Anterior cingulate cortex (tissue), 58 donors: ENCODE measurements at places on chromosomes 1 and 21.

DNA sequence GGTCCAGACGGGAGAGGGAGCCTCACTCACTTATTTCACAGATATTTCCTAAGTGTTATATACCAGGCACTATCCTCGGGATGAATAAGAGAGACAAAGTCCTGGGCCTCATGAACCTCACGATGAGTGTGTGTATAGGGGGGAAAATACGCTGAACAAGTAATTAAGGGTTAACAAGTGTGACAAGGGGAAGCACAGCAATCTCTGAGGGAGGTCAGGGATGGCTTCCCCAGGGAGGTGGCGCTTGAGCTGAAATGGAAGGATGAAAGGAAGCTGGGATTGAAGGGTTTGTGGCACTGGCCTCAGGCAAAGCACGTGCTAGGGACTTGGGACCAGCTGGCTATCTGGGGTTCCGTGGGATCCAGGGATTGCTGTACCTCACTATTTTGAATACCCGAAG, 46.4 kb upstream of the SYNC start:
- DNase-seq = no peak

DNA sequence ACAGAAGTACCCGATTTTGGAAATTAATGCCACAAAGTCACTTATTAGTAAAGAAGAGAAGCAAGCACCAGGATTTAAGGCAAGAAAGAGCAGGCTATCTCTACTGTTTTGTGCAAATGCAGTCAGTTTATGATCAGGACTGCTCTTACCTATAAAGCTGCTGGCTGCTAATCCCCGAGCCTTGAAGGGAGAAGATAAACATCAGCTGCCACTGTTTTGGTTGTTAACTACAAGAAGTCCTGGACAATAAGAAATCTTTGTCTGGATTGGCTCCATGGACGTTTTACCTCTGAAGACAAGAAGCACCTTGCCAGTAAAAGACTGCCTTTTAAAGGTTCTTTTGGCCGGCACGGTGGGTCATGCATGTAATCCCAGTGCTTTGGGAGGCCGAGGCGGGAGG, 21.4 kb downstream of the FRRS1 start:
- DNase-seq = no peak

DNA sequence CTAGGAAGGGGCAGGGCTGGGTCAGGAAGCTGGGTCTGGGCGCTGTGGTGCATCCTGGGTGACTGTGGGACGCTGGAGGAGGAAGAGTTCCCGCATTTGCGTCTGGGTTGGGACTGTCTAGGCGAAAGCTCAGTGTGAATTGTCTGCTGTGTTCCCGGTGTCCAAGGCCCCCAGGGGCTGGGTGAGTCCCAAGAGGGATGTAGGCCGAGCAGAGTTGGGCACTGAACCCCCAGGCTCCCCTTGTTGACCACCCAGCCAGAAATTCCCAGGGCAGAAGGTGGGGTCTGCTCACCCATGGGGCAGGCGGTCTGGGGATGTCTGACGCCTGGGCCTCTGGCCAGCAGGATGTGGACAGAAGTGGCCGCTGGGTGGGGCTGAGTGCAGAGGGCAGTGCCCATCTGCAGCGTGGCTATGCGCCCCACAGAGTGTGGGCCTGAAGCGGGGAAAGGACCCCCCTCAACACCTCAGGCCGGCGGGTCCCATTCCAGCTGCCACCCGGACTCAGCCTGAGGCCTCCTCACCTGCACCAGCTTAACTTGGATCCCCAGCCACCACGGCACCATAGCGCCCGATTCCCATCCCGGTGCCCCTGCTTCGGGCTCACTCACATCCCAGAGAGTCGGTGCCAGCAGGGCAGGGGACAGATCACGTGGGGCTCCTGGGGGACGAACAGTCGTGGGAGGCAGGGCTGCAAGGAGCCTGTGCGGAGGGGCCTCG, 37.0 kb upstream of the POFUT2 start:
- no peak for DNase-seq

GRCh38 chr21:36709030-36709867, 10.3 kb downstream of the SIM2 start:
- DNase-seq = no peak

- DNase-seq = no peak
These were observed 77.7 kb downstream of the SLC16A1 start for GRCh38 chr1:112878321-112878720.

DNA sequence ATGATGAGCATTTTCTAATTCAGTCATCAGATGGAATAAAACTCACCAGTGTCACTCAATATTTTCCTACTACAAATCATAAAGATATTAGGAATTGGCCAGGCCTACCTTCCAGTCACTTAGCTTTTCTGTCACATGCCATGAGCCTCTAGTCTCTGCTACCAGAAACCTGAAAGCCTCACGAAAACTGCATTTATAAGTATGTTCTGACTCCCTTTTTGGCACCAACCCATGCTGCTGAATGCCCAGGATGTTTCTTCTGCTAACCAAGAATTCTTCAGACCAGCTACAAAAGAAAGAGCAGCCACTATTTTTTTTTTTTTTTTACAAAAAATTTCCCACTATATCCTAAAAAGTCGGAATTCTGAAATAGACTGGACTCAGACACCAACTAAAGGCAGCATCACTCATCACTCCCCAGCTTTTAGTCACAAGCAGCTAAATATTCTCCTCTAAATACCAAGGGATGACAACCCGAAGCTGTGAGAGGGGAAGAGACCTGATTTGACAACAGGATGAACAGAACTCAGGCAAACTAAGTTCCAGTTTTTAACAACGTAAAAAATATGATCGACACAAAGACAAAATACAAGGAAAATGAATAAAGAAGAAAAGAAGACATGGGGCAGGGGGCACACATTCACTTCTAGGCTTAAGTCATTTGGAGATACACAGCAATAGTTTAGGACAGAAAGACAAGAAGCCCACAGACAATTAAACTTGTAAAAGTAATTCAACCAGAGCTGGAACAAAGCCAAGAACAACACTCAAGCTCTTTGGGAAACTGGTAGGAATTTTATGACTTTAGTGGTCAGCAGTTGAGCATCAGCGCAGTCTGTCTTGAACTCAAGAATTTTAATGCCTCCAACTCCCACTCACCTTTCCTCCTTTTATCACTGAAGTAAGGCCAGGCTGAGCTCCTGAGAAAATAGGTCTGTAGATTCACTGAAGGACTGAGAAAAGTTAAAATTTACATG, 1.7 kb downstream of the DCAF8 start:
- DNase-seq = no peak

DNA sequence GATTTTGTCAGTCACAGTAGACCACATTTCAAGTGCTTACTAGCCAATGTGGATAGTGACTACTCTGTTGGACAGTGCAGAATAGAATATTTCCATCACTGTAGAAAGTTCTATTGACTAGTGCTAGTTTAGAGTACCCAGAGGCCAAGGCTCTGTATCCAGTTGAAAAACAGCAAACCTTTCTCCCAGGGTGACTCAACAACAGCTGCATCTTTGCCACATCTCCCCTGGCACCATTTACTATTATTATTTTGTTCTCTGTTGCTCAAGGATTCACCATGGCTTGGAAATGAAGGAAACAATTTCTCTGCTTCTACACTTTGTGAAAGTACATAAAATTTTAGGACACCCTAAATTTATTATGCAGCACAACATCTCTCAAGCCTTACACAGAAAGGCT, 85.3 kb upstream of the WDR26 start:
- no peak for DNase-seq

- no peak for DNase-seq
These were observed 92.4 kb downstream of the ADAMTS1 start for GRCh38 chr21:26752849-26753248.

DNA sequence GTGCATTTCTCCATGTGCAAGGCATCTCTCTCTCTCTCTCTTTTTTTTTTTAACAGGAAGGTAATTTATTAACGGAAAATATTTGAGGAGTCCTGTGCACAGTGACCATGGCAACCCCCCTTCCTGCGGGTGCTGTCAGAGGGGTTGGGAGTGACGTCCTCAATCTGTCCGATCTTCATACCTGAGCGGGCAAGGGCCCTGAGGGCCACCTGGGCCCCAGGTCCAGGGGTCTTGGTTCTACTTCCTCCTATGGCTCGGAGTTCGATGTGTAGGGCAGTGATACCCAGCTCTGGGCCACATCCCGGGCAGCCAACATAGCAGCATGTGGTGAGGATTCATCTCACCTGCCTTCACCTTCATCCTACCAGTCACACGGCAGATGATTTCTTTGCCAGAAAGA, 11.0 kb downstream of the MAPKAPK2 start:
- DNase-seq = no peak

- DNase-seq = no peak
These were observed 39.5 kb upstream of the CR2 start for GRCh38 chr1:207414606-207415108.

GRCh38 chr1:107491582-107491981, 350.7 kb downstream of the NTNG1 start:
- no peak for DNase-seq

DNA sequence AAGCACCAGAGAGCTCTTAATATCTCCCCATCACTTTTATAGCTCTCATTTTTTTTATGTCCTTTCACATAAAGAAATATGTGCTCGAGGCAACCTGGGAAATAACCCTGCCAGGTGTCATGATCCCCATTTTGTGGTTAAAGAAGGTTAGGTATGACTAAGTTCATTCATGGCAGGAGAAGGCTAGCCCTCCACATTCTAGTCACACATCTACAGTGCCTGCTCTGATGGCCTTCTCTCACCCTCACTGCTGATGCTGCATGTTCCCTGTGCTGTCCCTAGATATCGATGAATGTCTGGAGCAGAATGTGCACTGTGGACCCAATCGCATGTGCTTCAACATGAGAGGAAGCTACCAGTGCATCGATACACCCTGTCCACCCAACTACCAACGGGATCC, 187.5 kb downstream of the TPR start:
- no peak for DNase-seq
